ENCODE measurements at places on chromosomes 7 and 10.

GRCh38 chr7:70762696-70763095, 369.2 kb upstream of the GALNT17 start:
- no peak for DNase-seq

DNA sequence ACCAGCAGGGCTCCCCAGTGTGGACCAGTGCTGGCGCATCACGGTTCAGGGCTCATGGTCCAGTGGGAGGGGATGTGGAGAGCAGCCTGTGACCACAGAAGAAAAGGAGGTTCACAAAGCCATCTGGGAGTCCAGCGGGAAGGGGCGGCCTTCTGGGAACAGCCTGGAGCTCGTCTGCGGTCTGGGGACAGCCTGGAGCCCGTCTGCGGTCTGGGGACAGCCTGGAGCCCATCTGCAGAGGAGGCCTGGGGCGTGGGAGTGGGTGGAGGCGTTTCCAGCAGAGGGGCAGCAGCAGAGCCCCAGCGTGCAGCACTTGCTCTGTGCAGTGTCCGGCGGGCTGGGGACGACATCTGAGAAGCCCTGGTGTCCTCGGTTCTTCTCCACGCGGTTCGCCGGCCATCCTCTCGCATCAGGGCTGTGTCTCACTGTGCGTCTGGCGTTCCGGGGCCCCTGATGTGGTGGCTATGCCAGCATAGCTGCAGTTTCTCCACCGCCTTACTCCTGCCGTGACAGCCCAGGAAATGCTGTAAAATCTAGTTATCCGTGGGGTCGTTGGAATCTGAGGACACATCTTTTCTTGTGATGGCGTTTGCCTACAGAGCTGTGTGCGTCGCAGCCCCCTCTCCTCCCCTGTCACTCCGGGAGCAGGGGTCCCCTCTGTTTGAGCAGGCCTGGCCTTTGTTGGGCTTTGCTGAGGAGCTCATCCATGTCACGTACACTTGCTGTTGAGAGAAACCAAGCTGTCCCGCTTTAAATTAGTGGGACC, 104.6 kb downstream of the INPP5A start:
- no peak for DNase-seq

DNA sequence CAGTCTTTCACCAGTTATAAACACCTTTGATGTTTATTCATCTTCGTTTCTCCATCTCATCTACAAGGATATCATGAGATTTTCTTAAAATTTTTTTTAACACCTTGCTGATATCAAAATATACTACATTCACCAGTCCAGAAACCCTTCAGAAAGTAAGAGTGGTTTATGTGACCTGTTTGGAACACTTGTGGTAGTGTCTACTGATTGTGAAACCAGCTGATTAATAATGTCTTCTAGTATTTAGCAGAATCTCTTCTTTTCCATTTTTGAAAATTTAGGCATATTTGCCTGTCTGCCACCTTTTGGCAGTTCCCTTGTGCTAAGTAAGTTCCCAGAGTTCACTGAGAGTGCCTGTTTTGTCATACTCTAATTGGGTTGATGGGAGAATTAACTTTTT, 18.5 kb downstream of the DLD start:
- DNase-seq, result no peak

DNA sequence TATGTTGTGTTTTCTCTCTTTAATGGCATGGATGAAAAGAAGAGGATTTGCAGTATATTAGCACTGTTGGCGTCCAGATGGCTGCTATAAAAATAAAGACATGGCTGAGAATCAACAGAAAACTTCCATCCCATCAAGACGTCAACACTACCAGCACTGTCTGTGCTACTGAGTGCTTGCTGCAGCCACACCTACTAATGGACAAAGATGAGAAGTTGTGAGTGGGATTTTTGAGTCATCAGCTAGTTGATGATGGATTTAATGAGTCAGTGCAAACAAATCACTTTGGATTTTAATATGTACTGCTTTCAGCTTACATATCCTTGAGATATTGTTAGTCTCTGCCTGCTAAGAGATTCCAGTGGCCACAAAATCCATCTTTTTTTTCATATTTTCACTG, 631.0 kb upstream of the ANKRD30A start:
- no peak for DNase-seq

DNA sequence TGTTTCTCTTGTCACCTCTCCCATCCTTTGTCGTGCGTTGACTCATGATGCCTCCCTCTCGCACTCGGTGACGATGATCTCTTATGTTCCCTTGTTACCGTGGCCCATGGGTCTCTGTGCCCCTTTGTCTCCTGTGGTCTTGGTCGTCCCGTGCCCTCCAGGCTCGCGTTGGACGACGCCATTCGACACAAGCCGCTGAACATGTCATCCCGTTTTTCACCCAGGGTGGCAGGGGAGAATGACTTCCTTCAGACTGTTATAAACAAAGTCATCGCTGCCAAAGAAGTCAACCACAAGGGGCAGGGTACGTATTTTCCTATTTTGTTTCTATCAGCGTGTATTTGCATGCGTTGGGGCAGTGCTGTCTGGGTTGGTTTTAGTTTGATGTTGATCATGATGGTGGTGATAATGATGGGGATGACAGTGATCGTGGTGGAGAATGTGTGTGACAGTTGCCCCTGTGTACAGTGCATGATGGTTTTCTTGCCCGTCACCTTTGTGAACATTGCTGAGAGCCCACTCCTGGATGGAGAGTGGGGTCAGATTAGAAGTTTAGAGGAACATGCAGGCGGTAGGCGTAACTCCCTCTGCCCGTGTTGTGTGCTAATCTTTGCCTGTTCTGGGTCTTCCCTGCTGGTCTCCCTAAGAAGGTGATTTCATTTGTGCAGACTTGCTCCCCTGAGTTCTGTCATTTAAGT, 107.0 kb downstream of the DOCK1 start:
- no peak for DNase-seq

- DNase-seq, result no peak
Observed at GRCh38 chr10:71462062-71462935, 65.6 kb downstream of the CDH23 start.

DNA sequence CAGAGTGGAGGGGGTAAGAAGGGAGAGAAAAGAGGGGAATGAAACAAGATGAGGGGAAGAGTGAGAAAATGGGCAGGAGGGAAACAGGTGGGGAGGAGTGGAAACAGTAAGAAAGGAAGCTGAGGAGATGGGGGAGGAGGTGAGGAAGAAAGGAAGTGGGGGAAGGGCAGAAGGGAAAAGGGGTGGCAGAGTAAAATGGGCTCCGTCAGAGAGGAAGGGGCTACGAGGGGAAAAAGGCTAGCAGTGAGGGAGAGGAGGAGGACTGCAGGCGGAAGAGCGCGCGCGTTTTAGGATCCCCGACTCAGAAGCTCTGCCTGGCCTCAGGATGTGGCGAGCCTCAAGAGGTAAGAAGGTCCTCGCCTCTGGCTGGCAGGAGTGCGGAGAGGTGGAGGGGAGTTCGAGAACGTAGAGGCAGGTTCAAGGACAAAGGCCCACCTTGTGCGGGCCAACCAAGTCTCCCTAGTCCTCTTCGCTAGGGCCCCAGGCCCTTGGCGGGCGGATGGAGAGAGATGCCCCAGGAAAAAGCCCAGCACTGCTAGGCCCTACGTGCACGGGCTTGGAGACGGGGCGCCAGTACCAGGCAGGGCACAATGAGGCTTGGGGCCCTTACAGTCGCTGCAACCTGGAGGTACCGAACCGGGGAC, 5.8 kb upstream of the NKX2-3 start:
- DNase-seq, result no peak

DNA sequence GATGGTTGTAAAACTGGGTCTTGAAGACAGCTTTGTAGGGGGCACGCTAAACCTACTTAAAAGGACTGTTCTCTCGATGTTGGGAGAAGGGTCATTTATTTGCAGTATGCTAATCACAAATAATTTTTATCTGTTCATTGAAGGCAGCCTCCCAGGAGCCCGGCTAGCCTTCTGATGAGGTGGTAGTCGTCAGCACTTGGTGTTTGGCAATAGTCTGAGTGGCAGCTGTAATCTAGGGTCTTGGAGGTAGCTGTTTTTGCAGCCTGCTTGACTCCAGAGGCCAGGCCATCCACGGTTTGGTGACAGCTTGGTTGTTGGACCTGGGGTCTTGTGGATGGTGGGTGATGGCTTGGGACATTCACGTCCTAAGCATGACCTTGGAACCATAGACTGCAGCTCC, 2.2 kb downstream of the GTF2IRD1 start:
- DNase-seq, result no peak

DNA sequence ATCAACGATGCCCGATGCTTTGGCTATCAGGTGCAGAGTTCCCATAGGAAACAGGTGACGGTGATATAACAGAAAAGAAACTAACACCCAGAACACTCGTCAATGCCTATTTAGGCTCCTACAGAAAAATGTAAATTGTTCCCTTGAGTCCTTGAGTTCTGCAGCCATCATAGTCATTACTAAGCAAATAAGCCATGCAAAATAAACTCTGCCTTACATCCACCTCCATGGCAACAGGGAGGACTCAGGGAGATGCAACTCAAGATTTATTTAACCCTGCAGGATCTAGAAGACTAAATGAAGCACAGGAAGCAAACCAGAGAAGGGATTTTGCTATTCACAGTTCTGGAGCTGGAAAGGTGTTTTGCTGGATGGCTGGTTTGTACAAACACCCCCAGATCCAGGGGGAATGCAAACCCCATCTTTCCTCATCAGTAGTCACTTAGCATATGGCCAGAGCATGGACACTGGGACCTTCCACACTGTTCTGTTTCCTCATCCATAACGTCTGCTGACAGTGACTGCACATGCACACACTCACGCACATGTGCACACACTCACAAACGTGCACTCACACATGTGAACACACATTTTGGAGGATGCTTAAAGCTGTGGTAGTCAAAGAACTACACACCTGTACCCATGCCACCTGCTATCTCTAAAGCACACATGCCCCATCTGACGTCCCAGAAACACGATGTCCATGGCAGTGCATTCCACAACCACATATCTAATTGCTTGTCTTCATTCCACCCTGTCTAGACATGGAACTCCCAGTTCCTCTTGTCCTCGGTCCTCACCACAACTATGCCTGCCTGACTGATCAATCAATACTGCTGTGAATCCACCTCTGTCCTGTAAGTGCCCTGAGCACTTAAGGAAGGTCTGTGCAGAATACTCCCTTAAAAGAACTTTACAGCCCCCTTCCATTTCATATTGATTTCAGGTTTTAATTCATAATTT, 178.2 kb downstream of the COBL start:
- DNase-seq, result no peak

DNA sequence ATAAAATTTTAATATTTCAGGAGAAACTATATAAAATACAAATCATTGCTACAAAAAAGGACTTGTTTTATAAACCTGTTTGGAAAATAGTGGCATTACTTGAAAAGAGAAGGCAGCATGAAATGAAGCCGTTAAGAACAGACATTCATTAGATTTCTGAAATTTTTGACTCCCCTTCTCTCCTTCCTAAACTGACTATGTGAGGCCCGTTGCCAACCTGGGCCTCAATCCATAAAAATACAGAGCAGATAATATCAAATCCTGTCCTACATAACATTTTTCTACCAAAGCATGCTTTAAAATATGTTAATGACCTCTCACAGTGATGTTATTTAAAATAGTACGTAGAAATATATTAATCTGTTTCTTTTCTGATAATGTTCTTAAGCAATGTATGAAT, 34.5 kb upstream of the ING3 start:
- no peak for DNase-seq

GRCh38 chr10:8129438-8129837, 75.0 kb downstream of the GATA3 start:
- no peak for DNase-seq

- no peak for DNase-seq
Observed at GRCh38 chr7:115410972-115411686, 489.2 kb downstream of the MDFIC start.

GRCh38 chr7:112723416-112723815, 66.8 kb downstream of the TMEM168 start:
- DNase-seq, result no peak

GRCh38 chr10:124289851-124290795, 128.6 kb downstream of the OAT start:
- no peak for DNase-seq

- DNase-seq, result no peak
Observed at GRCh38 chr7:35735396-35735795, 40.5 kb upstream of the HERPUD2 start.

All from activated CD4-positive, alpha-beta T cell treated with anti-CD3 and anti-CD28 coated beads, Interleukin-2, amount 50 U/mL, for 4 hours (primary cell).